ENCODE measurements at places on chromosomes 5 and 9. TPM values are rescaled to one million over a fixed set of nuclear protein-coding genes. Genes with fewer than 3 reads are reported as not detected.

The PCDHGC5 gene
- total RNA-seq: 3.1 TPM

The CDKN2B-AS1 gene
- total RNA-seq: 0.26 TPM

The ATP10B gene
- 1.3 TPM for total RNA-seq

The HOMER1 gene
- total RNA-seq: 1.6 TPM

- DNase-seq: peak; percentile 54
- H3K4me3 ChIP-seq: no peak overlapping the region
- H3K36me3 ChIP-seq: no peaks in the 10 kb centered on the region
- H3K27me3 ChIP-seq: no peaks in the 10 kb centered on the region
- H3K27ac ChIP-seq: peak overlapping the region; percentile 58
Measured at GRCh38 chr5:75656311-75657003, 45.2 kb downstream of the ANKDD1B start.
